ENCODE measurements at places on chromosomes 13 and 19.

- DNase-seq, result no peak
Observed at GRCh38 chr19:51489113-51489512, 10.8 kb downstream of the CEACAM18 start.

DNA sequence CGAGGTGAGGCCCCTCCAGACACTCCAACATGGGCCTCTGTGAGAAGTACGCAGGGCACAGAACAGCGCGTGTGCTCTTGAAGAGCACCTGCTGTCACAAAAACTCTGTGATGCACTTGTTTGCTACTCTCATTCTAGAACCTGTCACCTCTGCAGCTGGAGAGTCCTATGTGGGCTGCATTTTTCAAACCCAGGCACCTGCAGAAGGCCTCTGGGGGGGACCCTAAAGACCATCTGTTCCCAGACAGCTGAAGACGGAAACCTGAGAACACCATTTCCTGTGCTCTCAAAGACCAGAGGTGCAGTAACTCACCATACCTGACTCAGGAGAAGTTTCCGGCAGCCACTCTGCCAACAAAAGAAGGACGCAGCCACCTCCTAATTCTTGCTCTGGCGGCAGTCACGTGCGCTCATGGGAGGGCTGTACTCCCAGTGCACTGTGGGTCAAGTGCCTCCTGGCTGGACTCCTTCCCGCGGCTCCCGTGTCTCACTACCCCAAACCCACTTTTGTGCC, 28.1 kb downstream of the RANBP3 start:
- peak; percentile 43 for DNase-seq

DNA sequence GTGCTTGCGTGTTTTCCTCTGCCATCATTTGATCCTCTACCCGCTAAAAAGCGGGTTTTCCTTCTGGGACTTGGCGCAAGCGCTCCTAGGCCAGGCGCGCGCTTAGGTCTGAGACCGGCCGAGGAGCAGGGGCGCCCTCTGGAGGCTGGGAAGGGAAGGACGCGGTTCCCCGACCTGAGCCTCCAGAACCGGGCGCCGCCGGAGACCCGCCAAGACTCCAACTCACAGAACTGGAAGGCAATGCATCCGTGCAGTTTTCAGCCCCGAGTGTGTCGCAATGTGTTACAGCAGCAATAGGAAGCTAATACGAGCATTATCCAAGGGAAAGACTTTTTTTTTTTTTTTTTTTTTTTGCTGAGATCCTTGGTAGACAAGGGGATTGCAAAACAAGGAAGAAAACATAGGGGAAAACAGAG, 190.9 kb downstream of the COL4A1 start:
- DNase-seq, result peak; percentile 80

GRCh38 chr19:49801966-49802661, 11.0 kb downstream of the FUZ start:
- peak; percentile 66 for DNase-seq

- DNase-seq, result no peak
Observed at GRCh38 chr19:28213470-28214082, 999.4 kb downstream of the UQCRFS1 start.

DNA sequence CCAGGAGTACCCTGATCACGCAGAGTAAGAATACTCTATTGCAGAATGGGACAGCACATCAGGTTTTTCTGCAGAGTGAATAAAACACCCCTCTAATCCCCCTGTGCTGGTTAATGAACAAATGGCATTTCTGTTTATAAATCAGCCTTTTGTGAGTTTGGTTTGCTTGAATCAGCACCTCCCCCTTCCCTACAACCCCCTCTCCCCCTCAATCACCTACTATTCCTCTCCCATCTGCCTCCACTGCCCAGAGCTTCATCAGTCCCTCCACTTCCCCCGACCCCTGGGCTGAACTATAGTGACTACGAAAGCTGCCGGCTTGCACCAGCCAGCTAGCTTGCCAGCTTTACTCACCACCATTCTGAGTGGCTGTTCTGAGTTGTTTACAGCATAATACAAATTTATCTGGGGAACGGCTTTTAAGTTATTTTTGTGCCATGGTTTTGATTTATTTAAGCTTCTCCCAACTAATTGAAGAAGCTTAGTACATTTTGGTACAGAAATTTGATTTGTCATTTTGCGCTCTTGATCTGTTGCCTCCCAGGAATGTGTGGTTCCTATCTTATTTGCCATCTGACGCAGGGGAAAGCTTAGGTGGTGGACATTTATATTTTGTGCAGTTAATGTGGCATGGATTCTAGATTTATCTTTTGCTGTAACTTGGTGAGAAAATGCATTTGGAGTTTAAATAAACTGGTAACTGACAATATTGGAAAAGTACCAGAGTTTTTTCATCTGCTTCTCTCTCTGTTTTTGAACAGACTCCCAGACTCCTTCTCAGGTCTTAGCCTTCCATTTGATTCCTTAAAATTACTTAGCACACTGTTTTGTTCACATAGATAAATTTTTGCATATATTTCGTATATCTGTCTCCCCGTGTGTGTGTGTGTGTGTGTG, 41.7 kb upstream of the WDFY2 start:
- DNase-seq, result no peak

- DNase-seq, result no peak
Observed at GRCh38 chr13:75947448-75947847, 311.3 kb downstream of the LMO7 start.

DNA sequence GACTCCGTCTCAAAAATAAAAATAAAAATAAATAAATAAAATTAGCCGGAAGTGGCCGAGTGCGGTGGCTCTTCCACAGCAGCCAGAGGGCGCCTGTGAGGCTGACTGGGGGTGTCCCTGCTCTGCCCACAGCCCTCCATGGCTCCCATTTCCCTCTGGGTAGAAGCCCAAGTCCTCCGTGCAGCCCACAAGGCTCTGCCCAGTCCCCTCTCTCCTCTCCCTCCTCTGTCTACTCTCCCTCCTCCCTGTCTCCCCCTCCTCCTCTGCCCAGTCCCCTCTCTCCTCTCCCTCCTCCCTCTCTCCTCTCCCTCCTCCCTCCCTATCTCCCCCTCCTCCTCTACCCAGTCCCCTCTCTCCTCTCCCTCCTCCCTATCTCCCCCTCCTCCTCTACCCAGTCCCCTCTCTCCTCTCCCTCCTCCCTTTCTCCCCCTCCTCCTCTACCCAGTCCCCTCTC, 20.4 kb downstream of the MISP start:
- peak; percentile 64 for DNase-seq
